ENCODE measurements at places on chromosomes 6 and 20.

- DNase-seq = no peak
Observed at GRCh38 chr6:79425589-79426311, 111.5 kb downstream of the LCA5 start.

- no peak for DNase-seq
Observed at GRCh38 chr20:2748551-2749342, 51.7 kb downstream of the CPXM1 start.

GRCh38 chr6:63904650-63905248 lies 269.1 kb downstream of the PHF3 start:
- no peak for DNase-seq

DNA sequence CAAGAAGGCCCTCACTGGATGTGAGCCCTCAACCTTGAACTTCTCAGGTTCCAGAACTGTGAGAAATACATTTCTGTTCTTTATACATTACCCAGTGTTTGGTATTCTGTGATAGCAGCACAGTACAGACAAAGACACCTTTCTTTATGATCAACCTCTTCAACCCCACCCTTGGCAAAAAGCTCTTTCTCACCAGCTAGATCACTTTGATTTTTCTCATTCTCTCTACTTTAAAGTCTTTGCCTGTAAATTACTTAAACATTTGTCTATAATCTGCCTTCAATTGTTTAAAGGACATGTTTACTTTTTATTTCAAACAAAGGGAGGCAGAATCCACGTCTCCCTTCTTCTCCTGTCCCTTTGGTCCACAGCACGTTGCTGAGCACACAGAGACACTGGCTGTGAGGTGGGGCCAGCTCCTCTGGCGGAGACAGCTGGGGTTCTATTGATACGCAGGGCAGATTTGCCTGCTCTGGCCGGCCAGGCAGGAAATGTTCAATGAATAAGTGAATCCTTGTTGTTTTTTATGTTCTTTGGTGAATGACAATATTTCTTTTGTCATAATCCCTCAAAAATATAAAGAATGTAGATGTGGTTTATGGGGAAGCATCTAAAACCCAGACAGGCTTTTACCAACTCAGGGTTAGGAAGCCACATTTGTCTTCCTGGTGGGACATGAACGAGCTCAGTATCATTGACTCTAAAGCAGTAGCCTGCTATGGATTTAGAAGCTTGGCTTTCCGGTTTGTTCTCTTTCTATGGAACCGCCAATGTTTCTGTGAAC lies 52.9 kb downstream of the NEDD9 start:
- no peak for DNase-seq

DNA sequence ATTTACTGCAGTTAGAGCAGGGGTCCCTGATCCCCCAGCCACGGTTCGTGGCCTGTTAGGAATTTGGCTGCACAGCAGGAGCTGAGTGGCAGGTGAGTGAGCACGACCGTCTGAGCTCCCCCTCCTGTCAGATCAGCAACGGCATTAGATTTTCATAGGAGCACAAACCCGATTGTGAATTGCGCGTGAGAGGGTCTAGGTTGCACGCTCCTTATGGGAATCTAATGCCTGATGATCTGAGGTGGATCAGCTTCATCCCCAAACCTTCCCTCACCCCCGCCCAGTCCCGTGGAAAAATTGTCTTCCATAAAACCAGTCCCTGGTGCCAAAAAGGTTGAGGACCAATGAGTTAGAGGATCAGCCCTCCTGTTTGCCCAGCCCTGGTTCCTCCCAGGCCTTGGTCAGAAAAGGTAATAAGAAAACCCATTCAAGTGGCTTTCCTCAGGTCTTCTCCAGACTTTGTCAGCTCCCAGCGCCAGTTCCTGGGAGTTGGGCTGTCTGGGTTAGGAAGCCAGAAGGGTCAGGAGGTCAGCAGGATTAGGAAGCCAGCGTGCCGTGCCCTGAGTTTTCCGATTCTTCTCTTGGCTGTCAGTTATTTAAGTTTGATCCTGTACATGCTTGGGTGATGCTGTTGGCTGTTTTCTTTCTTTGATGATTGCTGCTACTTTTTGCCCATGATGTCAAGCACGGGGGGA lies 139.9 kb upstream of the PMEPA1 start:
- peak; percentile 4 for DNase-seq

- no peak for DNase-seq
Observed at GRCh38 chr6:2938004-2938631, 33.2 kb downstream of the SERPINB6 start.

- no peak for DNase-seq
Observed at GRCh38 chr20:35652641-35653429, 11.9 kb downstream of the CPNE1 start.

GRCh38 chr20:6855796-6856195 lies 88.3 kb downstream of the BMP2 start:
- DNase-seq = no peak

DNA sequence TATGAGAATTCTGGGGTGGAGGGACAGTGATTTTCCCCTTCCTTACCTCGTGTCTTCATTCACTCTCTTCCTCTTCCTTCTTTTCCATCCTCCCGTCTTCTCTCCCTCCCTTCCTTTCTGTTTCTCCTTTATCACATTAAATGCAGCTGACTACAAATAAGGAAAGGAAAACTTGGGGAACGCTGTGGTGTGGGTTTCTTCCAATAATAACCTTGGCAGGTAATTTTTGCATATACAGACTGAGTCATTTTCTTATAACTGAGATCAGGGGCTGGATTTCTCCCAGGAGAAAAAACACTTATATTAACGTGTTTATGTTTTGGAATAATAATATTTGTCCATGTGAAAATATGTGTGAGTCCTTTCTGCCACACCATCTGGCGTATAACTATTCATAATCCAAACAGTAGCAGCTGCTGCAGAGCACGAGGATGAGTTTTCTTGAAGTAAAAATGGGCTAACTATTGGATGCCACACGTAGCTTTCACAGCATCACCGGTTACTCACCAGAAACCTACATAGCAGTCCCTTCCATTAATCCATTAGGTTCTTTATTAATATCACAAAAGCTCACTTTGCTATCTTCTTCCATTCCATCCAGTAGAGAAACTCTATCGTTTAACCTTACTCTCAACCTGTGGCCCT lies 139.2 kb upstream of the SASH1 start:
- DNase-seq = no peak

DNA sequence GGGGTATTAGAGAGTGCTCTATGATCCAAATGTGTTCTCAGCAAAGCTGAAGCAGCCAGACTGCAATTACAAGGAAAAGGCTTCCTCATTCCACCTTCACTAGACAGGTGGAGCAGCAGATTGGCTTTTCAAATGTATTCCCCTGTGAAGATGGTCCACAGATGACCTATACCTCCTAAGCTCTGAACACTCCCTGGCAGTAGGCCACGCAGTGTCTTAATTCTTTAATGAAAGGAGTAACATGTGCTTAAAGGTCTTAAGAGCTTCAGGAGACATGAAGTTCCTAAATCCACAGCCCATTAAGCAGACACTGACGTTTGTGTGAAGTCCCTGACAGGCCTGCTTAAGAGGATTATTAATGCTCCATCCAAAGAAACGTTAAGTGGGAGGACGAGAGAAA lies 138.9 kb upstream of the NUP153 start:
- no peak for DNase-seq

DNA sequence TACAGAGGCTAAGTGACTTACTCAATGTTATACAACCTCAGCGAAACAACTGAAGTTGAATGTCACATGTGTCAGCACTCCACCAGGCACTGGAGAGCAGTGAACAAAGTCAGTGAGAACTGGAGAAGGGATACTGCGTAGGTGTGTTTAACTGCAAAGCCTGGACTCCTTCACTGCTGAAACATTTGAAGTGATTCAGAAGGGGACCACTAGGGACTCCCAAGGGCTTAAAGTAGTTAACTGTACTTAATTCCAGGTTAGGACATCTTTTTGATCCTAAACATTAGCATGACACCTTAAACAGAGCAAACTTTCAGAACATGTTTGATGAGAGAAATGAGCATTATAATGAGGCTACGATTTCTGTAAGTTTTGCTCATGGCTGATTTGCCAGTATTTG lies 45.0 kb upstream of the ZBTB24 start:
- no peak for DNase-seq

- DNase-seq = no peak
Observed at GRCh38 chr20:16844406-16844805, 96.2 kb downstream of the OTOR start.

All from pancreas (tissue), 10 donors.